Dermis blood vessel endothelial cell (primary cell): ENCODE measurements at places on chromosomes 16 and 17.

- no peak for DNase-seq
These were observed 31.5 kb downstream of the UBE2G1 start for GRCh38 chr17:4334776-4335584.

DNA sequence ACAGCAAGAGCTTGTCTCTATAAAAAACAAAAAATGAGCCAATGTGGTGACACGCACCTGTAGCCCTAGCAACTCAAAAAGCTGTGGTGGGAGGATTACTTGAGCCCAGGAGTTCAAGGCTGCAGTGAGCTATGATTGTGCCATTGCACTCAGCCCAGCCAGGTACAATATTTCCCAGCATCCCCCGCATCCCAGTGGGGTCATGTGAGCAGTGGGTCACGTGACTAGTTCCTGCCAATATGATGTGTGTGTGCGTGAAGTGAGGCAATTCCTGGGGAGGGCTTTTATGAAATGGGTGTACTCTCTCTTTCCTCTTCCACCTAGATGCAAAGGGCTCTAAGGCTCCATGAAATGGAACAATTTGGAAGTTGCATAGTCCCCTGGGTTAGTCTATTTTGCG is 81.3 kb downstream of the GSG1L start:
- no peak for DNase-seq

DNA sequence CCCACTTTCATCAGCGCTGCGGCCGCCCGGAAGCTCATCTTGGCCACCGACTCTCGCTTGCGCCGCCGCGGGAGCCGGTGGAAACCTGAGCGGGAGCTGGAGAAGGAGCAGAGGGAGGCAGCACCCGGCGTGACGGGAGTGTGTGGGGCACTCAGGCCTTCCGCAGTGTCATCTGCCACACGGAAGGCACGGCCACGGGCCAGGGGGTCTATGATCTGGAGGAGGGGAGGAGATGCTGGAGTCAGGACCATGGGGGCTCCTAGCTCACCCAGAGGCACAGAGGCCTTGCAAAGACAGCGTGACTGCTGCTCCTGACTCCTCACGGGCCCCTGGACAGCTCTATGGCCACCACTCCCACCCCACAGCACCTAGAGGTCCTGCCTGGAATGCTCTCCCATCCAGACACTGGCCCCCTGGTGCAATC is 9.4 kb downstream of the SNRNP25 start:
- DNase-seq = no peak

- no peak for DNase-seq
These were observed 25.2 kb upstream of the GPRC5B start for GRCh38 chr16:19909750-19910322.

DNA sequence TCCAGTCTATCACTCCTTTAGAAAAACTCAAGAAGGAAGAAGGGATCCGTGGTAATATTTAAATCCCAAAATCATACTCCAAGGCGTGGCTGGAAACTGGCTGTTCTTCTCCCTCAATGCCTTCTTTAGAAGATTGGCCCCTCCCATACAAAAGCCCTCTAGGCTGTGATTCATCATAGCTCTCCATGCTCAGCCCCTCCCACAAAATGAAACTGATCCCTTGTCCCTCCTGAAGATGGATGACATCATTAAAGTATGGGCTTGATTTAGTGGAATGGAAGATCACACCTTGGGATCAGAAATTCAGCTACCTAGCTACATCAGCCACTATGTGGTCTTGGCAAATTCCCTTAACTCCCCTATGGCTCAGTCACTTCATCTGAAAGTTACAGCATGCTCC is 4.1 kb downstream of the GRIN2A start:
- DNase-seq = no peak

- DNase-seq = peak; percentile 23
These were observed 851 bp downstream of the EDC4 start for GRCh38 chr16:67873435-67874370.

- DNase-seq = no peak
These were observed 31.9 kb downstream of the USP22 start for GRCh38 chr17:21010705-21011596.

- DNase-seq = peak; percentile 87
These were observed at the start of gene HIC1 for GRCh38 chr17:2054512-2055291. Gene HIC1 (plus strand): TSS chr17:2055103. CDS start chr17:2056691, 1,588 bp downstream.

- DNase-seq = no peak
These were observed 19.1 kb upstream of the ZNF594 start for GRCh38 chr17:5210614-5211252.

- no peak for DNase-seq
These were observed 121.8 kb upstream of the NOG start for GRCh38 chr17:56471696-56472095.

- no peak for DNase-seq
These were observed 8.1 kb upstream of the NUDT16L1 start for GRCh38 chr16:4685292-4685691.

DNA sequence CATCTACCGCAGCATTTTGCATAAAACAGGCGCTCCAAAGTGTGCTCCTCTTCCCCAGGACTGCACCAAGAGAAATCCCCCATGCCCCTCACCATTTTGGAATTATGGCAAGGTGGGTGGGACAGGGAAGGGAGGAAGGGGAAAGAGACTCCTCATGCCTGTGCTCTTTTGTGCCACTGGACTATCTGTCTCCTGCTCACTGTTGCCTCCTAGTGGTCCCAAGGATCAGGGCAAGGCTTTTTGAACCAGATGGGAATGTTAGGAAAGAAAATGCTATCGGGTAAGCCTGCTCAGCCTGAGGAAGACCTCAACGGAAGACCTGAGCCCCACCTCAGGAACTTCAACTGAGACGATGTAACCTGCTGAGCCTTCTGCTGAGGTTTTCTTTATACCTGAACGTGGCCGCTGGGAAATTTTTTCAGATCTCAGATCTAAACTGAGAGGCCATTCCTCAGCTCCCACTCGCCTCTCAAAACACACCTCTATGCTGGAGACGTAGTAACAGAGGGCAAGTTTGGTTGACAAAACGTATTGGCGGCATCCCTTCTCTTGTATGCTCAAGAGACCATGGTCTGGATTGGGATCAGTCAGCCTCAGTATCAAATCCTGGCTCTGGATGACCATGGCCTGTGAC is 58.3 kb downstream of the SPACA3 start:
- DNase-seq = peak; percentile 75

DNA sequence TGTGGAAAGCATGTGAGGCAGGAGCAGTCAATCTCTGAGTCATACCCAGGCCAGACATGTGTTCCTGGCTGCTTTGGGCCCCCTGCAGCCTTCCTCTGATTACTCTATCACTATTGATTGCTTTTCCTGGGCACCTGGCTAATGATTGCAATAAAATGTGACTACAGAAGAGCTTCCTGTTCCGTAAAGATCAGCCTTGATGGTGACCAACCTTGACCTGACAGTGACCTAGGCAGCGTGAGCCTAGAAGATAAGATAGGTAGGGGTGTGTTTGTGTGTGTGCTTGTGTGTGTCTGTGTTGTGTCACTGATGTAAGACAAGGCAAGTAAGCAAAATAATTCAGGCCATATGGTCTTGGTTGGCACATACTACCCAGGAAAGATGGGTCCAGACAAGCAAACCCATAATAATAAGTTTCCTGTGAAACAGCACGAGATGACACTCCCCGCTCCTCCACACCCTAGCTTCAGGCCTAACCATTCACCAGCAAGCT is 367.7 kb upstream of the CDH11 start:
- DNase-seq = no peak

DNA sequence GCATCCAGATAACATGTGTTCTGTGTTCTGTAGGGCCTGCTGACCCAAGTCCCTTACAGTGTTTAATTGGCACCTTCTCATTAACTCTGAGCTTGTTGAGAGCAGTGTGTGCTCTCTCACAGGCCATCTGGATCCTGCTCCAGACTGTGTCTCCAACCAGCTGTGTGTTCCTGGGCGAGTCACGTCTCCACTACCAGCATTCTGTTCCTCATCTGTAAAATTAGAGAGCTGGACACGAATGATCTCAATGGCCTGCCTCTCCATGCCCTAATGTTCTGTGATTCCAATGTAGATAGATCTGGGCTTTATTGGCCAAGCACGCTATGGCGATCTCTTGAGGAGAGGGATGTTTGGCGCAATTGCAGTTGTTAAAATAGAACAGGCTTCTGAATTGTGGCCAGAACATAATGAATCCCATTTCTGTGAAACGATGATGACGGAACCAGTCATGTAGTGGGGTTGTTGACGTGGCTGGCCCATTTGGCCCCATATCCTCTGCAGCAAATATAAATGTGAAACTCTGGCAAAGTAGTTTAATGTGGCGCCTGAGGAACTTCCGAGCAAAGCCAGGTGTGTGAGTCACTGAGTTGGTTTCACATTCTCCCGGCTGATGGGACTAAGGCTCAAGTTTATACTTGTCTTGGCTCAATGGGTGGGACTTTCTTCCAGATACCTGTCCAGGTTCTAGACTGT is 22.2 kb downstream of the TBX4 start:
- DNase-seq = no peak

GRCh38 chr17:28645576-28645939 is 600 bp upstream of the BLTP2 start:
- DNase-seq = no peak
